Tibial artery (tissue), 4 donors: ENCODE measurements at places on chromosomes 2 and 18.
A peak's percentile ranks its signal among the peaks of the same experiment; 100 is the strongest.

DNA sequence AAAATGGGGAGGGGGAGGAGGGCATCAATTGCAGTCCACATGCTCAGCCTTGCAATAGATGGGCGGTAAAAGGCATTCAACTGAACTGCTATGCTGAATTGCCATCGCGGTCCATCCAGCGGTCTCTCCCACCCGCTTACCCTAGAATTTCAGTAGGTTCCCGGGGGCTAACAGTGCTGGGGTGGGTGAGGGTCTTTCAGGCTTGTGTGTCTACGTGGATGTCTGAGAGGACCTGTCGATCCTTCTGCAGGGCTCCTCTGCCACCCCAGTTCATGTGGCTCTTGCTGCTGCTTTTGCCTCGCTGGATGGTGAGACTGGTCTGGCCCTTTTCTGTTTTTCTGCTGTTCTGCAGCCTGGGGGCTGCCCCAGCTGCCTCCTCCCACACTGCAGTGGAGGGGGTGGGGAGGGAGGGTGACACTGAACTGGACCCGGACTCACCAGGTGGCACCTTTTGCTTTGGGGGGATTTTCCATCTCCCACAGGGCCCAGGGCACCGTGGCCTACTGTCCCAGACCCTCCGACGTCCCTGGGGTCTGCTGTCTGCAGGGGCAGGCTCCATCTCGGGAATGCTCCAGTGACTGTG, 14.1 kb downstream of the ACKR3 start:
- peak; percentile 53 for DNase-seq

DNA sequence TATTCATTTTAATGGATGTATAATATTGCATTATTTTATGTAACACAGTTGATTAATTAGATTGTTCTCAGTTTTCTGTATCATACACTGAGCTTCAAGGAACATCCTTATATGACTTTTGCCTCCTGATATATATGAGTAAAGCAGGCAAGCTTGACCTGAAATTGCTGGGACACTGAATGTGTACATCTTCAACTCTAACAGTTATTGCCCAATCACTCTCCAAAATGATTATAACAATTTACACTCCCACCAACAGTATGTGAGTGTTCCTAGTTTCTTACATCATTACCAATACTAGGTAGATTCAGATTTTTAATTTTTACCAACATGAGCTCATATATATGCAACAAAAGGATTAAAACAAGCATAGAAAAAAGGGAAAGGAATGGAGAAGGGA, 379.4 kb downstream of the SETBP1 start:
- DNase-seq = no peak

DNA sequence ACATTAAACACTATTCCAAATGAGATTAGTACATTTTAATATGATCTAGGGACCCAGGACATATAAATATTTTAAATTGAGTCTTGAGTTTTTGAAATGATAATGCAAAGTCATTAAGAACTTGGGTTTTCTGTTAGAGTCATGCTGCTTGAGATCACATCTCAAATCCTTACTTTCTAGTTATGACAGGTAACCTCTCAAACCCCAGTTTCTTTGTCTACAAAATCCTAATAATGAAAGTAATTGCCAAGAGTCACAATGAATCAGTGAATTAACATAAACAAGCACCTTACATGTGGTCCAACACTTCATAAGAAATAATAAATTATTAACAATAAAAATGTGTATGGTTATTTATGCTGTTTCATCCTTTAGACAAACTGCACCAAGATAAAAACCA, 607.6 kb downstream of the LRP1B start:
- no peak for DNase-seq

- DNase-seq = no peak
These were observed 698.1 kb upstream of the NXPH2 start for GRCh38 chr2:139478165-139478914.

- no peak for DNase-seq
These were observed 43.9 kb downstream of the ACVR2A start for GRCh38 chr2:147888680-147889079.

GRCh38 chr2:171551836-171552235, 29.6 kb downstream of the CYBRD1 start:
- DNase-seq = no peak

- no peak for DNase-seq
These were observed 572.3 kb downstream of the IRS1 start for GRCh38 chr2:226227341-226227740.

GRCh38 chr2:54371460-54372065, 84.6 kb upstream of the SPTBN1 start:
- no peak for DNase-seq

DNA sequence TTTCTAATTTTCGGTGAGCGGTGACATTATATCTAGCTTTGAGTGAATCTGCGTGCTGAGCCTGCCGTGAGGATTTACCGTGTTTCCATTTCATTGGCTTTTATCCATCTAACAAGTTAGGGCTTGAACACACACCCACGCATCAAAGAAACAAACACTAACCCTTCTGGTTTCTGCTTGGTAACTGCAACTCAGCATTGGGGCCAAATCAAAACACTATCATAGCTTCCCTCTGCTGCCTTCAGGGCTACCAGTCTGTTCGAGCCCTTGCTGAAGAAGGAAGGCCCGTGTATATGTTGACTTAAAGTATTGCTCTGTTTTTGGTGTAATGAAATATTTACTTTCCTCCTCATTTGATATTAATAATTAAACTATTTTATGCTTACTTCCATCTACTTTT, 227.2 kb downstream of the PHLPP1 start:
- DNase-seq = no peak

- no peak for DNase-seq
These were observed 215.9 kb downstream of the PRKCE start for GRCh38 chr2:45867349-45867748.
